ENCODE measurements at places on chromosomes 1 and 21.

- no peak for DNase-seq
Observed at GRCh38 chr1:180579961-180580611, 21.3 kb downstream of the OVAAL start.

- no peak for DNase-seq
Observed at GRCh38 chr1:184906761-184907160, 67.5 kb downstream of the NIBAN1 start.

DNA sequence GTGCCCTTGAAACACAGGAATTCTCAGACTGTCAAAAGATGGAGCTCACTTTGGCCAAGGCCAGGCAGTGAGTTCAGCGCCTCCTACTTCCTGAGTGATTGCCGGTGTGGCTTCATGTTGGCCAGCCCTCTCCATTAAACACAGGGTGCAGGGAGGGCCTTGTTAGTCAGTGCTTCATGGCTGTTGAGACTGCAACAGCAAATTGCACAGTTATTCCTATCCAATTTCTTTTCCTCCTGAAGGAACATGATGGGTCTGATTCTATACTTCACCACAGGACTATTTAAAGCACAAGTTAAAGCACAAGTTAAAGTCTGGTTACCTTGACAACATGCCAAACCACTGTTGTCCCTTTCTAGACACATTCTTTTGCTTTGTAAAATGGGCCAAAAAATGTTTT lies 156.6 kb downstream of the SIPA1L2 start:
- DNase-seq: no peak

DNA sequence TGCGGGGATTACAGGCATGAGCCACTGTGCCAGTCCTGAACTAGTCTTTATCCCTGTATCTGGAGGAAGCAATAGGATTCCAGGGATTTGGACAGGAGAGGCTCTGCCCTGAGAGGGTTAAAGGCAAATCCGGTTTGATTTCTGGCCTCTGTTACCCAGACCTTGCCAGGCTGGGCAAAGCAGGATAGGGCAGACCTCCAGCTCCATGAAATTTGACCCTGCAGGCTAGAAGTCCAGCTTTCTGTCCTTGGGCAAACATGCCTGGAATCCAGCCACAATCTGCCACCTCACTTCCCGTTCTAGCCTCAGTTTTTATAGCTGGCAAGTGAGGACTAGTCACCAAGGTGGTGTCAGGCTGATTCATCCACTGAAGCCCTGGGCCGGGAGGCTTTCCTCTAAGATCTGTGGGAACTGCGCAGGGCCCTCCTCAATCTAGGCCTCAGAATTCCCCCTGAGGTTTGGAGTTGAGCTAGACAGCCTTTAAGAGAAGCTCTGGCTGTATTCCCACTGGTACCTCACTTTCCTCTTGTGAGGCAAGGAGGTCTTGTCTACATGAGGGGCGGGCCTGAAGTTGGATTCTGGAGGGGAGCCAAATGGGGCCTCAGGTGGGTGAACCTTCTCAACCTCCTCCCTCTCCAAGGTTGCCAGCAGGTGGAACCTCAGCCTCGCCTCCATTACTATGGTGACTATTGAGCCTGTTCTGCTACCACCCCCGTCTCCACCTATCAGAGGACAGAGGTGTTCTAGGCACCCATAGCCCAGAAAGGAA lies 7.0 kb upstream of the P3R3URF start:
- DNase-seq: peak; percentile 82

GRCh38 chr1:9167638-9168037 lies 38.7 kb upstream of the GPR157 start:
- DNase-seq: no peak

DNA sequence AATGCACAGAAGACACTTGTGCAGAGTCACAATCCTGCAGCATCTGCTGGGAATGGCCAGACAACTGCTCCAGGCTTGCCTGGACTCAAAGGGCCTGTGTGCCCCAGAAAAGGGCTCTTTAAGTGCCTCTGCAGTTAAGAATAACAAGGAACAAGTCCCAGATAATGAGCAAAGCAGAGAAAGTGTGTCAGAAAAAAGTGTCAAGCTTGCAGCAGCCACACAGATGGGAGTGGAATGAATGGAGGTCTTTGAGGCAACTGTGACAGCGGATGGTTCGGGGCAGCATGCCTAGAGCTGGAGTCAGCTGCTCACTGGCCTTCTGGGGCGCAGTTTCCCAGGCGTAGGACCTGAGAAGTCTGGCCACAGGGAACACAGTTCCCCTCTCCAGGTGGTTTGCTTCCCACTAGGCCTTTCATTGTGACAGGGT lies 5.1 kb downstream of the PARP1 start:
- DNase-seq: no peak

DNA sequence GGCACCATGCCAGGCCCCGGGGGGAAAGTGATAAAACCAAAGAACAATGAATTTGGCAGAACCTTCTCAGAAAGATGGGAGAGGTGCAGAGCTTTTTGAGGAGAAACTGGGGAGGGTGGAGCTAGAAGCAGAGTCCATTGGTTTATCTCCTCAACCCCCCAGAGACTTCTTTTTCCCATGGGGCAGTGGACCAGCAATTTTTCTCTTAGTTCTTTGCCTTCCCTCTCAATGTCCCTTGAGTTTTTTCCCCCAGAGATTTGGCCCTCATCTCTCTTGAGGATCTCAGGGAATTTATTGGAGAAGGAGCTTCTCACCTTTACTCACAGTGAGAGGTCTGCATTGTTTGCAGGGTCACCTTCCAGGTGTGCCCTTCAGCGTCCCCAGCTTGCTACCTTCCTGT lies 5.3 kb upstream of the ARHGEF11 start:
- no peak for DNase-seq

GRCh38 chr1:4700801-4701200 lies 46.4 kb downstream of the AJAP1 start:
- peak; percentile 39 for DNase-seq

GRCh38 chr1:46599059-46599970 lies 4.8 kb downstream of the MKNK1 start:
- DNase-seq: no peak

DNA sequence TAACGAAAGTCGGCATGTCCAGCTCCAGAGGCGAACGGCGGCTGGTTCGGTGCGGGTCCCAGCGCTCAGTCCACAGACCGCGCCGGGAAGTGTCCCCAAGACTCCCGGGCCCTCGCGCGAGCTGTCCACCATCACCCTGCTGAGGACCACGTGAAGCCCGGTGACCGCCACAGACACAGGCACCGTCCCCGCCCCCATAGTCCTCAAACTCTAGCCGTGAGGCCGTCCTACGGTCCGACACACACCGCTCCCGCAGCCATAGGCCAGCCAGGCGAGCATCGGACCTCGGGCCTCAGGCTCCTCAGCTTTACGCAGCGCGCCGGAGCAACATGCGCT lies 535 bp downstream of the SETD4 start:
- DNase-seq: peak; percentile 35

DNA sequence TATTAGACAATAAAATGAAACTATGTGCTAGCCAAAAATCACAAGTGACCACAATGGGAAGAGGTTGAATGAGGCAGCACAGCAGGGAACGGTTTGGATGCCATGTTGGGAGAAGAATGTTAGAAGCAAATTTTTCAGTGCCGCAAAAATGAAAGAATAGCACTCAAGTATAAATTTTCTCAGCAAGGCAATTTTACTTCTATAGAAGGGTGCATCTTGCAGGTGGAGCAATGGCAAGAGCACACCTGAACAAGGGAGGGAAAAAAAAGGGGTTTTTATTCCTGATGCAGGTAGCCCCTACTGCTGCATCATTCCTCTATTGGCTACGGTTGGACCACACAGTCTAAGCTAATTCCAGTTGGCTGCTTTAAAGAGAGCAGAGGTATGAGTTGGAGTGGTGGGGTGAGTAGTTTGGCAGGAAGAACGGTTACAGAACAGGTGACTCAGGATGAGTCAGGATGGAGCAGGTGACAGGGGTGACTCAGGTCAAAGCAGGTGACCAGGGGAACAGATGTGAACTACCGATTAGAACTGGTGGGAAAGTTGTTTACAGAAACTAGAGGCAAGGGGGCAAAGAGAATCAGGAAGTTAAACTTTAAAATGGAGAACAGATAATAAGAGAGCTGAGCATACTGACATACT lies 301.1 kb upstream of the NRIP1 start:
- no peak for DNase-seq

GRCh38 chr1:107920561-107920960 lies 44.4 kb downstream of the VAV3 start:
- DNase-seq: no peak

- no peak for DNase-seq
Observed at GRCh38 chr21:42665026-42665425, 11.6 kb downstream of the PDE9A start.

GRCh38 chr1:111234866-111235265 lies 7.4 kb downstream of the CHI3L2 start:
- no peak for DNase-seq

GRCh38 chr1:188888386-188888785 lies 1589.3 kb downstream of the BRINP3 start:
- DNase-seq: no peak

- DNase-seq: no peak
Observed at GRCh38 chr1:33903210-33903589, 39.3 kb downstream of the HMGB4 start.
